ENCODE measurements at places on chromosomes 5 and 9.

DNA sequence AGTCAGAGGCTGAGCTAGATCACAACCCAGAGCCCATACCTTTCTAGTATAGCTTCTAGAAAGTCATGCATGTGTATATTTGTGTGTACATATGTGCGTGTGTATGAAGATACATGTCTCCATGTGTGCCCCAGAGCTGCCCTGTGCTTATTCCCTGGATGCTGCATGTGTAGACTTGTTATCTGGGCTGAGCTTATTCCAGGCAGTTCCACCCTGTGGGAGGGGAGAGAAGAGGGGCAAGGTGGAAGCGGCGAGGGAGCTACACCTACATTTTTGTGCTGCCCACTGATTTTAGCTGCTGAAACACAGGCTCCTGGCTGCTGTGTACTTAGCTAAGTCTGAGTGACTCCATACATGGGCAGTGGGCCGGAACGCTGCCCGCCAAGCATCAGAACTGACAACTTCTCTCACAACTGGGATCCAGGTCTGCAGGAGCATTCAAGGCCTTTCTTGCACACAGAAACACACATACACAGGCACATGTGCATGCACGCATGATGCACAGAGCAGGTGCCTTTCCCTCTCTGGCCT, 38.0 kb upstream of the XPA start:
- no peak for DNase-seq

DNA sequence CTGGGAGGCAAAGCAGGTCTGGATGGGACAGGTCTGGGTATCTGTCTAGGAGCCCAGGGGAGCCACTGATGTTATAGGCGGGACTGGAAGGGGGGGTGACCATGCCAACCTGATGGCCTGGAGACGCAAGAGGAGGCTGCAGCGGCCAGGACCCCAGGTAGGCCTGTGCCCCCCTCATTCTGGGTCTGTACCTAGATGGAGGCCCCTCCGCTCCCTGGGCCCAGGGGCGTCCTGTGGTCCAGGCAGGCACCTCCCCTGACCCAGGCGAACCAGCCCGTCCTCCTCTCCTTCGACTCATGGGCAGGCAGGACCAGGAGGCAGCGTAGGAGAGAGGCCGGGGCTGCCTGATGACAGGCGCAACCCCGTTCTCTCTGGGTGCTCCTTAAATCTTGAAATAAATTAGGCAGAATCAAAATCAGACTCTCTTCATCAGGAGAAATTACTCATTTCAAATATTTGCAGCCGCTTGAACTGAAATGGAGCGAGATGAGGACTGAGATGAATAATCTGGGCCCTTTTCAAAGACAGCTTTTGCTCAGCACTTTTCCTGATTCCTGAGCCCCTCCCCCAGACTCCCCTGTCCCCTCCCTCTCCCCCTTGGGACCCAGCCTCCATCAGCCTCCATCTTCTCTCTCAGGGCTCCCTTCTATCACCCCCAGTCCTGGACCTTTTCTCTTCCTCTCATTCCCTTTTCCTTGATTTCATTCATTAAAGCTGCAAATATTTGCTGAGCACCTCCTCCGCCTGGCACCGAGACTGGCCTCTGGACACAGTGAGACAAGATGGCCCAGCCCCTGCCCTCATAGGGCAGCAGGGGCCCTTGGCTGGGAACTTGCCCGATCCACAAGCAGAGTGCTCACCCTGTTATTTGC, 46.8 kb upstream of the IER5L start:
- no peak for DNase-seq

GRCh38 chr5:89480406-89481007, 597.5 kb upstream of the MEF2C start:
- DNase-seq: no peak

DNA sequence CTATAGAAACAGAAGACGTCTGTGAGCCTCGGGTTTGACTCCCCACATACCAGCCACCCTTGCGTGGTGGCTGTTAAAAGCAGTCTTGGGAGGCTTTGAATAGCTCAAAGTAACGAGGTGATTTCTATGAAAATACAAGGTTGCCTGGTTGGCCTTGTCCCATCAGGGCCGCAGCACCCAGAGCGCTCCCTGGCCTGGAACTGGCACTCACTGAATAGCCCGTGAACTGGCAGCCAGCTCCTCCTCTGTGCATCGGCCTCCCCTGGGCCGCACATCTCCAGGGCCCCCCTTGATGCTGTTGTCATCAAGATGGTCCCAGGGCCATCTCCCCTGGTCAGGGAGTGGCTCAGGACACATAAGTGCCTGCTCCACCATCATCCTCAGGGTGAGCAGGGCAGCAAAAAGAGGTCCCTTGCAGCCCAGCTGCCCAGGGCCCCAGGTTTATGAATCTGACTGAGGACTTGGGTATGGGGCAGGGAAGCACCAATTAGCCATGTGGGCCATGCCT, 144.6 kb upstream of the PPP1R26 start:
- DNase-seq: no peak

DNA sequence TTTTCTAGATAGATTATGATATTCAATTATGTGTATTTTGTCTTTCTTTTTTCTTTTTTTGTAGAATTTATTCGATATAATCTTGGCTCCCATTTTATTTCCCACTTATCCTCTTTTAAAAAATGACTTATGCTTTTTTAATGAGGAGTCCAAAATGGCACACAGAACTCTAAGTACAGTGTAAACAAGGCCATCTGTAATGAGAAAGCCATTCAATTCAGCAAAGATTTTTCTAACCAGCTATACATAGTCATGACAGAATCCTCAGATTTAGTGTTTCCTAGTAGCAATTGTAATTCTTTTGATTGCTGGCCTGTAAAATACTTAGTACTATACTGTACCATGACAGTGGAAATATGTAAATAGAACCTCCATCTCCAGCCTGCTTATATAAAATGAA, 651.4 kb downstream of the RAB3C start:
- no peak for DNase-seq

DNA sequence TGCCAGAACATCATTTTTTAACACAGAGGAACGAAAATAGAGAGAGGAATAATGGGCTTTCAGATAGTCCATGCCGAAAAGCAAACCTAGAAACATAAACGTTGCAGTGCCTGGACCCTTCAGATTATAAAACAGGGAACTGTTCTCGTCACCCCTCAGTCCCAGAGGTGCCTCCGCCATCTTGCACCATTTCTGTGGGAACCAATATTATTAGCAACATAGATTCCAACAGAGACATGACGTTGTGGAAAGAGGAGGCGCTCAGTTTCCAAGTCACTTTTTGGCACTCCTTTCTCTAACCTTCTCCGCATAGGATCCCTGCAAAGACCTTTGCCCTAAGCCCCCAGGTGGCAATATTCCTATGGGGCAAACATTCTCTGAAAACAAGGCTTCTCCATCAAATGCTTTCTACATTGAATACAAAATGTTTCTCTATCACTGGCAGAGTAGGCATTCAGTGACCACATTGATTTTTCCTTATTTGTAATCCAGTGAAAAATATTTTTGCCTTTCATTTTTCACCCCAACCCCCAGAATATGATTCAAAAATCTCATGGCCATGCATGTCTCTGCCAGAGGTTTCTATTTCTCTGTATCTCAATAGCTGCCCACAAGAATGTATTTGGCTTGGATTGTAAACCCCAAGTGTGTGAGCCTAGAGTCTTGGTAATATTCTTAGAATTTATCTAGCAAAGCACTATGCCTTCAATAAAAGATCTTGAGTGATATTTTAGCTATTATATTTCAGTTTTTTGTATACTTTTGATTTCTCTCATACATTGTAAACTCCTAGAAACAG, 500.8 kb upstream of the WWC1 start:
- no peak for DNase-seq

- no peak for DNase-seq
These were observed 241.4 kb downstream of the FSTL4 start for GRCh38 chr5:133370904-133371303.

DNA sequence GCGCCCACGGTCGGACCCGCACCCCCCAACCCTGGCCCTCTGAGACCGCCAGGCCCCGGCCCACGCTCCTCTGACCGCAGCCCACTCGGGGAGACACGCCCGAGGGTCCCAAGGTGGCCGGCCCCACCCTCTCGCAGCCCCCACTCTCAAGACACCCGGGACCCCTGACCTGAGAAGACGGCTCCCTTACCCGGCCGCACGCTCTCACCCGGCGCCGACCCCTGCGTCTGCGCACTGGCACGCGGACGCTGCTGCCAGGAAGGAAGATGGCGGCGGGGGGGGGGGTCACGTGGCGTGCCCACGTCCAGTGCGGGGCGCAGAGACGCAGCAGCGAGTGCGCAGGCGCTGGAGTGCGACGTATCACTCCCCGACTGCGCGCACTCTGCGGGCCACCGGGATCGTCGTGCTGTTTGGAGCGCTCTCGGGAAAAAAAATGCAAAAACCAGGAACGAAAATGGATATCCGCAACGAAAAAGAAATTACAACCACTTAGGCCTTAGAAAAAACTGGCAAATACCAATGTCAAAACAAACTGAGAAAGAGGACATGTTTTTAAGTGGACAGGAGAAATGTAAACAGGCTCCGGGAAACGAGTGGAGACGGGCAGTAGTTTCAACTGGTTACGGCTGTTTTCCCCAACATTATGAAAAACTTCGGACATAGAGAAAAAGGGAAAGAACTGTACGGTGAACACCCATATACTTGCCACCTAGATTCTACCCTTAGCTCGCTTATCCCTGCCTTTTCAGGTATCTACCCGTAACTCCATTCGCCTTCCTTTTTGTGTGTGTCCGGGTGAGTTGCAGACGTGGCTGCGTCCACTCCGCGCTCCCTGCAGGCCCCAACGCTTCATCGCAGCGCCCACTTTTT, at the start of gene MRPL36:
MRPL36 (minus strand) TSS at position 236 of the 870 bp plus-strand sequence. CDS start 902 bp downstream, outside the sequence.
- DNase-seq: peak; percentile 96

- no peak for DNase-seq
These were observed 12.2 kb upstream of the PLPP1 start for GRCh38 chr5:55546947-55547346.

DNA sequence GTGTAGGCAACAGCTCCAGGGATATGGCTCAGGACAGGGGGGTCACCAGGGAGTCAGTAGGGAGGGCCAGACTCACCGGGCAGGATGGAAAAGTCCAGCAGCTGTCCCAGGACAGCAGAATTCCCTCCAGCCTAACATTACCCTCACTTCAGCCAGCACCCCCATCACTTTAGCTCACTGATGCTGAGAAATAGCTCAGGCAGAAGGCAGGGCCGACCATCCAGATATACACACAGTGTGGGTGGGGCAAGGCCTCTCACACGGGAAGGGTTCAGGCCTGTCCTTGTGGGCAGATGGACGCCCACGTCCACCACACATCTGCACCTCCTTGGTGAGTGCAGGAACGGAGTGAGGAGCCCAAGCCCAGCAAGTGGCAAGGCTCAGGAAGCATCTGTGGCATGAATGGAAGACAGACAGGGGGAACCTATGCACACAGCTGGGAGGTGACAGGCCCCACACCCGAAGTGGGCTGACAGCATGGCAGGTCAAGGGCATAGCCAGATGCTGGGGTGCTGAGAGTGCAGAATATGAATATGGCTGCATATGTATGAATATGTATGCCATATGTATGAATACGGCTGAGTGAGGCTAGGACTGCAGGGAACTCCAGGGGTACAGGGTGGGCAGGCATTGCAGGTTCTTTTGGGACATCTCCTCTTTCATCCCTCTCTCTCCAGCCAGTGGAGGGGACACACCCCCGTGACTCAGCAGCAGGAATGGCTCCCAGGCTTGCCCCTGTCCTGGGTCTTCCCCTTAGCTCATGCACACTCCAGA, 17.0 kb downstream of the BICD2 start:
- DNase-seq: no peak

GRCh38 chr5:77355080-77355479, 137.0 kb downstream of the WDR41 start:
- no peak for DNase-seq

DNA sequence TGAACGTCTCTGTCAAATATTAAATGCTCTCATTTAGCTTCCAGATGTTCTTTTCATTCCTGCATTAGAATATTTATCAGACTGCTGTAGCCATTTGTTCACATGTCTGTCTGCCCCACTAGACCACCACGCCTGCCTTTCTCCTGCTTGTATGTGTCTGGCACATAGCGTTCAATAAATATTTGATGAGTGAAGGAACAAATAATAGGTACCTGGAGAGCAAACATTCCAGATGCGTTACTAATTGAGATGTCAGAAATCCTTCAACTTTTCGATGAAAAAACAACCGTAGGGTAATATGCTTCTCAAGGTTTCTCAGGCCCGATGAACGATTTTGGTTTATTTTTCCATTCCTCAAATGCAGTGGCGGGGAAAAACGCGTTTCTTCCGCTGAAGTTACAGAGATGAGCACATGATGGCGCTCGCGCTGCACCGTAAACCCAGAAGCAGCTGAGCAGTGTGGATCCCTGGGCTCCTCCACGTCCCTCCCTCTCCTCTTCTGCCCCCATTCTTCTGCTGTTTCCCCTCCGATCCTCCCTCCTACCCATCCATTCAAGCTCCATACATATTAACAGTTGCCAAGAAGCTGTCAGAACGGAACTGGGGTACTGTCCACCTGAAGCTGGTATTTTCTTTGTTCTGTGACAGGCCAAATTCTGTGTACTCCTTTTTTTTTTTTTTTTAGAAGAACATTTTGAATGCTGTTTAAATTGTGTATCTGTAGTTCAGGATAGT, 245.4 kb downstream of the MPDZ start:
- peak; percentile 64 for DNase-seq

- no peak for DNase-seq
These were observed 9.7 kb upstream of the PRKACG start for GRCh38 chr9:69023650-69024049.

GRCh38 chr5:7016999-7017747, 303.9 kb downstream of the TENT4A start:
- DNase-seq: peak; percentile 74

DNA sequence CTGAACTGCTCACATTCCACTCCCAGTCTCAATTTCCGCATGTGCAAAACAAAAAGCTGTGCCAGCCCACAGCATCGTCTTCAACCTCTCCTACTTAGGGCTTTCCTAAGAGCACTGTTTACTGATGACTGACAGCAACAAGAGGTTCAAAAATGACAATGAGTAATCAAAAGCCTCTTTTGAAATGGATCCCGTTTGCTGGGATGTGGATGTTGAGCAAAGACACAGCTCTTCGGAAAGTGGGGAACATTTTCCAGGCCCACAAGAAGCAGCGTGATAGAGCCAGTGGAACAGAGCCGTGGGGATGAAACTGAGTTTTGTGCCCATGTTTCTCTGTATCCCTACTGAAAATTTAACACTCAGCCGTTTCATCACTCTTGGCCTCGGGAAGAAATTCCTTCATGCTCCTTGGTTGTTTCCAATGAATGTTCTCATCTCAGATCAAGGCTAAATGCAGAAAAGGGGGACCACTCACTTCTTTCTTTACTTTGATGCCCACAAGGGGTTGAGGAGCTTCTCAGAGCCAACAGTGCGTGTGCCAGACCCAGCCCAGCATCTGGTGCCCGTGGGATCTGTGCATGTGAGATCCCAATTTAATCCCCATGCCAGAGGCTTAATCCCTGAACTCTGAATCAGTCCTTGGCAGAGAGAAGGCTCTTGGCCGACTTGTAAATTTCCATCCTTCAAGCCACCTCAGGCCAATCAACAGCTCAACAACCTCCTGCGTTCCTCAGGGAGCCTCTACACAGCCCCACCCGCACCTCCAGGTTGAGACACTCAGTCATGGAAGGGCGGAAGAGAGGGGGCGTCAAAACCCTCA, 230.2 kb upstream of the DAPK1 start:
- DNase-seq: no peak

- DNase-seq: peak; percentile 67
These were observed 75.6 kb upstream of the PRSS3 start for GRCh38 chr9:33719581-33720374.
